ENCODE measurements at places on chromosomes 6 and 20.

- peak; percentile 93 for DNase-seq
These were observed 242.2 kb downstream of the NRN1 start for GRCh38 chr6:5764401-5764955.

DNA sequence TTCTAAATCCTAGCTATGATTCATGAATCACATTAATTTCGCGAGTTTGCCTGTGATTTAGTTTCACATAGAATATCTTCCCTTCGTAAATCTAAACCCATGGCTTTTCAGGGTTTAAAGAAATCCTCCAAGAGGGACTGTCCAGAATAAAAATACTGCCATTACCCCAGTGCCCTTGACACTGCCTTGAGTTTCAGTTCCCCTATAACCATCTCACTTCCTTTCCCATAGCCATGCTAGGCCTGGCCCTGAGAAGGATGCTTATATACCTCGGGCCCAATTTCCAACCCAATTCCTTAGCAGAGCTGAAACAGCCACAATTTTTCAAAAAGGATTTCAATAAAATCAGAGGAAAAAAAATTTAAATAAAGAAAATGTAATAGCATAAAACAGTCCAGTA is 697.3 kb downstream of the FRK start:
- no peak for DNase-seq

DNA sequence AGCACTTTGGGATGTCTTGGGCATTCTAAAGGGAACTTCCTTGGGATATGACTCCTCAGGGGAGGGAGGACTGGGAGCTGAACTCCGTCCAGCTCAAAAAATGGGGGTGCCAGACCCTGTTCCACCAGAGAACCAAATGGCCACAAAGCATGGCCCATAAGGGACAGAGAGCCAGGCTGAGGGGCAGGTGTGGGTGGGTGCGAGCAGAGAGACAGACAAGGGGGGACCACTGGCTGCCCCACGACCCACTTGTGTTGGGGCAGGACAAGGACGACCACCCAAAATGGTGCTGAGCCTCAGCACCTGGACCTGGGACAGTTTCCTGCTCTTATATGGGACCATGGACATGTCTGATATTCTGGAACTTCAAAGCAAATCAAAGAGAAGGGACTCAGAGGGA is 148.2 kb upstream of the MLN start:
- DNase-seq: no peak

DNA sequence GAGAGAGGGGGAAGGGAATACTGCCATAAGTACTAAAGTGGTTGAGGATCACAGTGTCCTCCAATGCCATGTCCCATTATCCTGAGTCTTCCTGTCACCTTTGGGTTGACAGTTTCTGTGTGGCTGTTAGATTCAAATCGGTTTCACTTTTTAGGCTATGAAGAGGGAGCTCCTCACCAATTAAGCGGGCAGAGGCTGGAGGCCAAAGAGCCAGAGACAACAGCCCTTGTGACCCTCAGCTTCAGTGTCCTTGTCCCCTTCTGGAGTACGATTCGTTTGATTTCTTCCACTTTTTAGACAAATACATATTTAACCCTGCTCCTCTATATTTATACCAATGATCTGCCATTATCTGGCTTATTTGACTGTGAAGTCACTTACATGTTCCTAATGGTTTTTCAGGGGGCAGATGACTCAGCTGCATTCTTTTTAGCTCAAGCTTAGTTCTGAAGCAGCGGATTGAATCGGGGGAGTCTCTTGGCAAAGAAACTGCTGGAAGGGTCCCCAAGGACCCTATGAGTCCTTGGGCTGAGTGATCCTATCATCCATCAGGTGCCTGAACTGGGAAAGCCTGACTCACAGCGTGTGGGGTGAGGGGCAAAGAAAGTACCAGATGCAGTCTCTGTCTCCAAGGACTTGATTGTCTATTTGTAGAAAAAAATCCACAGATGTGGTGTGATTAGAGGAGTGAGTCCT is 18.2 kb downstream of the FERMT1 start:
- DNase-seq: no peak

GRCh38 chr20:5402903-5403531 is 86.3 kb upstream of the PROKR2 start:
- no peak for DNase-seq

DNA sequence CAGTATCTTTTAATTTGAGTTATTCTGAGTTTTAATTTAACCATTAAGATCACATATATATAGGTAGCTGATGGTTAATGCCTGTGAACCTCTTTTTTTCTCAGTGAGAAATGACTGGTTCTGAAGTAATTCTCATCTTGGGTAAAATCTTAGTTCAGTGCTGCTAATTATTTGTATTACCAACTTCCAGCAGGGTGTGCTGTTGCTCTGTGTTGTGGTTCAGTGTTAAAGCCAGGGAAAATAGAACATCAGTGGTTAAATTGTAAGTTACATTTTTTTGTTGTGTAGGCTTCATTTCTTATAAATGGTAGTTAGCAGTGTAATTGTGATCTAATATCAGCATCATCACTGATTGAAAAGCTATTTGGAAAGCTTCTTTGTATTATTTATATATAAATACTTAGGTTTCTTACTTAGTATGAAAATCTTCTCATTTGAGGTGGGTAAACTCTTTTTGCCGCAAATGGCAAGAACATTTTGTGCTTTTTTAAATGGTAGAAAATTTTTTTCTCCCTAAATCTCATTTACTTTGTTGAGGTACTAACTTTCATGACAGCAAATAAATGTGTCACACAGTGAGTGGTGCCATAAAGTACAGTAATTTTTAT is 43.7 kb downstream of the CDC5L start:
- peak; percentile 82 for DNase-seq

DNA sequence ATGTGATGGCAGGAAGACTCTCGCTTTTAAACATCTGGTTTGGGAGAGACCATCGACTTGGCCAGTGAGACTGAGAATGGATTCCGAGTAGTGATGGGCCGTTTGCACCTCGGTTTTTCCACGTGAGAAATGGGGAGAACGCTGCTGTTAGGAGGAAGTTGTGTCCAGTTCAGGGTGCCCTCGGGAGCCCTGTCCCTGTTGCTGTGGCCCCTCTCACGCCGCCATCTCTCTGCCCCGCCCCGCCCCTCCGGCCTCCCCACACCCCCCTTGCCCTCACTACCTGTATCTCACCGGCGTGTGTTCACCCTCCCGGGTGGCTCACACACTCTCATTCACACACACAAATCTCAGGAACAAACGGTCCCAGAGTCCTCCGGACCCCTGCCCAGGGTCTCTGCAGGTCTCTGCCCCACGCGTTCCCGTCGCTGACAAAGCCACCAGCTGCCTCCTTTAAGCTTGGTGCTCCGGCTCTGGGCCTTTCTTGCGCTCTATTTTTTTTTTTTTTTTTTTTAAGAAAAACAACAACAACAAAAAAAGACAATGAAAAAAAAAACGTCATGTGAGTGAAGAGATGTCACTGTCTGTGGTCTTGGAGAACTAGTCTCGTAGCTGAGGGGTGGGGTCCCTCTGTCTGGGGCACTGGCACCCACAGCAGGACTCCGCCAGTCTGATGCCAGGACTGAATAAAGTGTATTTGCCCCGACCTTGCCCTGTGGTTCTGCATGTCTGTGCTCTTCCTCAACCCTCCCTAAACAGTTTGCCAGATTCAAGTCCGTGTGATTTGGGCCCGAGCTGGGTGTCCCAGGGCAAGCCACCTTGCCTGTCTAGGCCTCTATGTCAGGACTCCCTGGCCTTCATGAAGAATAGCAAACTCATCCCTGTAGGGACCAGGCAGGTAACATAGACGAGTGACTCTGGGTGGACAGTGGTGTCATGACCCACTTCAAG is 2.9 kb downstream of the SOX12 start:
- no peak for DNase-seq

DNA sequence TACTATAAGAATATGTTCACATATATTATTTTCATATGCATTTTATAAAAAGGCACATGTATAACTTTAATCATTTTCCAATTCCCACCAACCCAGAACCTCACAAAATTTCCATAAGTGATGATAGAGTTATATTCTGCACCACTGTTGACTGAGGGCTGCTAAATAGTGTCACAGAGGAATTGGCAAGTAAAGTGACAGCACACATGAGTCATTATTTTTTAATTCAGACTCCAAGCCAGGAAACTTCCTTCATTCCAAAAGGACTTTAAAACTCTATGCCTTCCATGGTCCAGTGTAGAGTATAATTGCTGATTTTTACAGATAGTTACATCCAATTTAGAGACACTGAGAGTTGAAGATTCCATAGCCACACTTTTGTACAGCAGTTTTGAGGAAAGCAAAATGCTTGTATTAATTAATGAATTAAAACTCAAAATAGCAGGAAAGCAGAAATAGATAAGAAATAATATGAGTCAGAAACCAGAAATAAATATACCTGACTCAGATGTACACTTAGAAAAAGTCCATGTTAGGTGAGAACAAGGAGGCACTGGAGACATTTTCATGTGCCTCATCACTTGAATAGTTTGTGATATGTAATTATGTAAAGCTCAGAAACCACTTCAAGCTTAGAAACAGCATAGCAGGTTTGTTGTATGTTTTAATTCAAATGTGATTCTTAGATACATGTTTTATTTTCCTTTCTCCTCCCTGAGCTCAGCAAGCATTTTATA is 425.2 kb upstream of the OPRM1 start:
- DNase-seq: no peak

DNA sequence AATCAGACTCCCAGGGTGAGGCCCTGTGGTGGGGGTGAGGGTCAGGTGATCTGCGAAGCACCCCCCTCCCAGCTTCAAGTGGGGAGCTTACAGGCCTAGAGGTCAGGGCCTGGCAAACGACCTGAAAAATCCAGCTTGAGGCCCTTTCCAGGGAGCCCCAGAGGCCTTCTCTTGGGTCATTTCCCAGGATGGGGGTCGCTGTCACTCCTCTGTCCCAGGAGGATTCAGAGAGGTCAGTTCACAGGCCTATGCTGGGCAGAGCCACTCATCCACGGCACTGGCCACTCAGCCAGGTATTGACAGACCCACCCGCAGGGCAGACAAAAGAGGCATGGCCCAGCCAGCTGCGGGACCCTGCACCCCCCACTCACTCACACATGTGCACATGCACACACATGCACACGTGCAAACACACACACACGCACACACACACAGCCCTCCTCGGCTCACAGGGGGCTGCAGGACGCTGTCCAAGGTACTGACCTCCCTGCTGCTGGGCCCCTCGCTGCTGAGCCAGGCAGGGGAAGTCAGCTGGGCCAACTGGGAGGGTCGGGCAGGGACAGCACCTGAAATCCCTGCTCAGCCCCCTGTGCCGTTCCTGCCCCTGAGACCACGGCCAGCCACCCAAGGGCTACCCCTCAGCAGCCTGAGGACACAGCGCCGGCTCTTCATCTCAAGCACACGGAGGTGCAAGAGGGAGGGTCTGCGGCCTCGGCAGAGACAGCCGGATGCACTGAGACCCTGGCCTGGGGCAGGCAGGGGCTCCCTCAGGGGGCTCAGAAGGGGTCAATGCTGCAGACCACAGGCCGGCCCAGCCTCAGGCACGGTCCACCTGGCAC is 113.8 kb downstream of the TAF4 start:
- peak; percentile 81 for DNase-seq

- peak; percentile 89 for DNase-seq
These were observed 1.2 kb downstream of the EZR start for GRCh38 chr6:158817728-158818580.

GRCh38 chr6:169766232-169766631 is 14.8 kb downstream of the ERMARD start:
- no peak for DNase-seq

DNA sequence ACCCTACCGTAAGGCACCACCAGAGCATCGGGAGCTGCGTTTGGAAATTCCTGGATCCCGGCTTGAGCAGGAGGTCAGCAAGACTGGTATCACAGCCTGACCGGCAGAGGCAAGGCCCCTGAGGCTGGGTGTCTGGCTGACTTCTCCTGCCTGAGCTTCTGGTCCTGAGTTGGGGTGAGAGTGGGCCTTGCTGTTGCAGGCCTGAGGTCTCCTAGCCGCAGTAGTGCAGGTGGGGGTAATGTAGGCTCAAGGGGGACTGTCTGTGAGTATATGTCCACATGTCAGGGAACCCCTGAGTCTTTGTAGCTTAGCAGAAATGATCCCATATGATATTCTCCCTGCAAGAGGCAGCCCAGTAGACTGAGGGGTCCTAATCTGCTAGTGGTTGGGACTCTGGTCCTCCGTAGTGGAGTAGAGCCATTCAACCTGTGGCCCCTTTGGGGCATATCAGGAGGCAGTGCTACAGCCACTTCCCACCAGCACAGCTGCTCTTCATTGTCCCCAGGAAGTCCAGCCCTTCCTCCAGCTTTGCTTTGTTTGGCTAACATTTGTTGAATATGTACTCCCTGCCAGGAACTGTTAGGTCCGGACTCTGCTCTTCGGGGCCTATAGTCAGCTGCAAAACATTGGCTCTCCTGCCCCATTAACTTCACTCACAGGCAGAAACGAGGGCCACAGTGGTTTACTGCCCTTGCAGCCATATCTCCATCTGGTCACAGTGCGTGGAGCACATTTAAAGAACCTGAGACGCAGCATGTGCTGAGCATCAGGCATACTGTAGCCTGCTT is 10.9 kb downstream of the LRRC73 start:
- no peak for DNase-seq

- peak; percentile 25 for DNase-seq
These were observed 1.5 kb downstream of the SALL4 start for GRCh38 chr20:51800872-51801121.

- no peak for DNase-seq
These were observed 596.2 kb upstream of the ADGRB3 start for GRCh38 chr6:68038815-68039408.

- DNase-seq: peak; percentile 68
These were observed 637 bp downstream of the ARID1B start for GRCh38 chr6:156777577-156778453.

GRCh38 chr6:3791526-3792203 is 40.2 kb upstream of the PXDC1 start:
- DNase-seq: no peak

GRCh38 chr20:4534315-4534714 is 187.4 kb upstream of the PRND start:
- DNase-seq: no peak

DNA sequence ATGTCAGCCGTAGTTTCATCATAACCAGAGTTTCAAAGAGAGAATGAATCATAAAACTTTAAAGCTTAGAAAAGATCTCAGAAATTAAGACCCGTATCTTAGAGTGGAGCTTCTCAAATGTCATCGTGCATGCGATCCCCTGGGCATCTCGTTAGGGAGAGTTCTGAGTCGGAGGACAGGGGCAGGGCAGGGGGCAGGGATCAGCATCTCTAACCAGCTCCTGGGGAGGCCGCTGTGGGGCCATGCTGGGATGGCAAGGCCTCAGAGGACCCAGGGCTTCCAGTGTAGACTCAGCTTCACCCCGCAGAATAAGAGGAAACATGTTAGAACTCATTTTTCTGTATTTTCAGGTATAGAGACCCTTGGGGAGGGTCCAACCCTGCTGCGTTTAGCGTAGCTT is 72.0 kb upstream of the AFDN start:
- DNase-seq: no peak

GRCh38 chr6:16503241-16503775 is 258.0 kb downstream of the ATXN1 start:
- no peak for DNase-seq

DNA sequence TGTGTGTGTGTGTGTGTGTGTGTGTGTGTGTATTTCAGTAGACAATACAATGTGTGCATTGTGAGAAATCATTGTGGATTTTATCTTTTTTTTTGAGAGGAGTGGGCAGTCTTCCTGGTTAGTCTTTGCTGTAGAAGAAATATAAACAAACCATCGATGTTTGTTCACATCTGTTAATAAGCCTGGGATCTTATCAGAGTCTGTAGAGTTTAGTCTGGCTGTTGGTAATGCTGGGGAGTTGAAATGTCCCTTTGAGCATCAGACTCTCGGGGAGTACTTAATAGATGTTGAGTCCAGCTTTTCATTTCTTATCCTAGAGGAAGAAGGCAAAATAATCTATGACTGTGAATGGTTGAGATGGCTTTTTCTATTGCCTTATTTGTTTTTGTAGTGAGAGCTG is 96.6 kb upstream of the SUPT3H start:
- no peak for DNase-seq

All from tongue (tissue), 3 donors.